Kidney capillary endothelial cell (primary cell): ENCODE measurements at places on chromosomes 13 and 19.
A peak's percentile ranks its signal among the peaks of the same experiment; 100 is the strongest.

DNA sequence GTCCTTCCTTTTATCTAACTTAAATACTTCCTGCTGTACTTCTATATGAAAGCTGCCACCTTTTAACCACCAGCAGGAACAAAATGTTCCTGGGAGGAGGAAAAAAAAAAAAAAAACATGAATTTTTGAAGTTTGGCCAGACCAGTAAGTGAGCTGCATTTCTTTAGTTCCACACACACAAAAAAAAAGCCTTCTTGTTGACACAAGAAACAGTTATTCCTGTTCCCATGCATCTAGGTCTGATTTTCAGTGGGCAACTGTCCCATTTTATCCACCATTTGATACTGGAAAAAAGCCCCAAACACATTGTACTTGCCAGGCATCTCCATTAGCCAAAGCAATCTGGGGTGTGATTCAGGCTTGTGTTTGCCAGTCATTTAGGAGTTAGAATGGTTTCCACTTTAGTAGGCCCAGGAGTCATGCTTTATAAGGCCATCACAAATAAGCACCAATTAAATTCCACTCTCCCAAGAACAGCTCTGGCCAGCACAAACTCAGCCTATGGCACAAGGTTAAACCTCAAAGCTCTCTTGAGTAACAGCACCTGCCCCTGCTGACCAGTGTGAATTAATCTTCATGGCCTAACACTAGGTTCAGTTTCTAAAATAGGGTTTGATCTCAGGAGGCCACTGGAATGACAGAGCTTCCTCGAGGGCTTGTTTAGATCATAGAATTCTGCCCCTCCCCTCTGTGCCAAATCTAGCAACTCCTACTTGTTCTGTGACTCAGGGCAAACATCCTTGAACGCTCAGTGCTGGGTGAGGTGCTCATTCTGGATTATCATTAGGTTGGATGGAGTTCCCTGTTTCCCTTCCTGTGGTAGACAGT is 67.1 kb downstream of the NUFIP1 start:
- peak; percentile 86 for DNase-seq

GRCh38 chr13:21636656-21637055 is 32.7 kb upstream of the MICU2 start:
- no peak for DNase-seq

GRCh38 chr13:45778882-45779281 is 72.7 kb downstream of the SIAH3 start:
- no peak for DNase-seq

DNA sequence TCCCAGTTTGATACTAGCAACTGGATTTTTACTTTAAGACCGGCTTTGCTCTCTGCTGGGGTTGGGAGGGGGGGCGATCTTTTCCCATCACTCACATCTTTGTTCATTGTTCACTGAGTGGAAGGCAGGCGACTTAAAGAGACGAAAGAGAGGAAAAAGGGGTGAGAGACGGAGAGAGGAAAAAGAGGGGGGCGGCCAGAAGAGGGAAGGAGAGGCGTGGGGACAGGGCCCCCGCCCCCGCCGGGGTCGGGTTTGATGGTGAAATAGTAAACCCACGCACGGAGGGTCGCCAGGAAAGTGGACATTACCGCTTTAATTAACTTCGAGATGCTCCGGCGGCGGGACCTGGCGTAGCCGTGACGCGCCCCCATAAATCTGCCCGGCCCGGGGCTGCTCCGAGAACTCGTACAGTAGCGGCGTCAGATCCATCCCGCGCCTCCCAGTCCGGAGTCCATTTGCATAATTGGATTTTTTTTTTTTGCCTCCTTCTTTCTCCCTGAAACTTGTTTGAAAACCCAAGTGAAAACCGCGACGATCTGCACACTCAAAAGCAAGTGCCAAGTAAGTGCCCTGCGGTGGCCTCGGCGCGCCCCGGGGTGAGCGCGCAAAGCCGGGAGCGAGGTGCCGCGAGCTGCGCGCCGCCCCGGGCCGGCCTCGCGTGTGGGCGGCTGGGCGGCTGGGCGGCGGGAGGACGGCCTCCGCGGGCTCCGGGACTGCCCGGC is 143.9 kb upstream of the ZNF536 start:
- DNase-seq, result no peak

DNA sequence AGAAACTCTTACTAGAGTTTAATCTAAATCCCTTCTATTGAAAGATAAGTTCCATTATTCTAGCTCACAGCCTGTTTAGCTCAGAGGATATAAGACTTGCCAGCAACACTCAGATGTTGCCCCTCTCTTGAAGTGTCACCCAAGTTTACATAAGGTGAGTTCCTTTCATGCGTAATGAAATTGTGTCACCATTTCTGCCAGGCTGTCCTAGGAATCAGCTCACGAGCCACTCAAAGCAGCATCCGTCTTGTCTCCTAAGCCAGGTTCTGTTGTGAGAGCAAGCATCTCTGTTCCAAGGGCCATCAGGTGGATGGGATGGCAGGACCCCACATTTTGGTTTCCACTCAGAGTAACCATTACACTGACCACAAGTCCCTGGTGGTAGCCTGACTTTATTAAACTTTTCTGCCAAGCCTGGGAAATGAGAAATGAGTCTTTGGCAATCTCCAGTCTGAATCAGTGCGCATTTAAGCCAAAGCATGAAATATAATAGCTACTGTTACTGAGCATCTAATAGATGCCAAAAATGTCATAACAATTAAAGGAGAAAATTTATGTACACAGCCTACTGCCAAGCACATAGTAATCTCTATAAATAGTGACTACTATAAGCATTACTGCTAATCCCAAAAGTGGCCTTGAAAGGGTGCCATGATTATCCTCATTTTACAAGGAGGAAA is 179.6 kb upstream of the MIR17HG start:
- no peak for DNase-seq

- DNase-seq, result peak; percentile 41
These were observed 19.7 kb upstream of the JUND start for GRCh38 chr19:18300930-18301717.

DNA sequence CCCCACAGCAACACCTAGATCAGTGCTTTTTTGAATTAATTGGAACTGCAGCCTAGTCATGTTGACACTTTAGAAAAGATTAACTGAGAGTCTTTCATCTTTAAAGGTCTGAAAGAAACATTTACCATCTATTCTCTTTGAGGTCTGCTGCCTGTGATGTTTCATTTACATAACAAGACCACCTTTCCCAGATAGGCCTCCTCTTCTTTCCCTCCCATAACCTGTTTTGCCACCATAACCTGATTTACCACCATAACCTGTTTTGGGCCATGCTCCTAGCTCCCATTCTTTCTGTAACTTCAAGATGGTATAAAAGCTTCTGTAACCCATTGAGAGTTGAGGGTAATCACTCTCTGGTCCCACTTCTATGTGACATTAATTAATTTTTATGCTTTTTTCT is 320.8 kb downstream of the PCDH20 start:
- no peak for DNase-seq

DNA sequence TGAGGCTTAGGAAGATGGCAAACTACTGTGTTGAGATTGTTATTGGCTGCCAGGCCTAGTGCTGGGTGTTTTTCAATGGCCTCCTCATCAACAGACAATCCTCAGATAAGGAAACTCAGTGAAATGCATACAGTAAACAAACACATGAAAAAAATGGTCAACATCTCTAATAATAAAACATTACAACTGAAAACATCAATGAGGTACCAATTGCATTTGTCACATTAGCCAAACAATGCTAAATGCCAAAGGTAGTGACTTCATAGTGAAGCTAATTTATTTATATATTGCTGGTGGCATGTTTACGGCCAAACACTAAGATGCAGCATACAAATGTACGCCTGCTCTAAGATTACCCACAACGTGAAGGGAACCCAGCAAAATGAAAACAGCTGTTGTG is 224.0 kb upstream of the UBL3 start:
- DNase-seq, result no peak

DNA sequence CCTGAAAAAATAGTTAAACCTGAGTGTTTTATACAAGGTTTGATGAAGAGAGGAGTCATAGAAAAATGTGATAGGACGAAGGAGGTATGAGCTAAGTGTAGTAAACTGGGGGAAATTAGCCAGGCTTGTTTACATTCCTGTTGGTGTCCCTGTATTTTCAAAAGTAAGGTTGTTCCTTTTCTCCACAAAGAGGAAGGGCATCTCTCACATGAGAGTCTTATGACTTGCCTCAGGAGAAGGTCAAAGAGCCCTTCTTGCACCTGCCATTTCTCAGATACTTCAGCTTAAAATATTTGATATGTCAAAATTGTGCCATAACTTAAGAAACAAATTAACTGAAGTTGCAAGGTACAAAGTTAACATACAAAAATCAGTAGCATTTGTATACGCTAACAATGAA is 3.6 kb upstream of the N4BP2L2 start:
- no peak for DNase-seq

- no peak for DNase-seq
These were observed 3.1 kb downstream of the SLITRK5 start for GRCh38 chr13:87674247-87674738.

- no peak for DNase-seq
These were observed 73.0 kb upstream of the OXGR1 start for GRCh38 chr13:97067017-97067895.

GRCh38 chr19:58338336-58338735 is 11.5 kb downstream of the ZSCAN22 start:
- DNase-seq, result no peak

DNA sequence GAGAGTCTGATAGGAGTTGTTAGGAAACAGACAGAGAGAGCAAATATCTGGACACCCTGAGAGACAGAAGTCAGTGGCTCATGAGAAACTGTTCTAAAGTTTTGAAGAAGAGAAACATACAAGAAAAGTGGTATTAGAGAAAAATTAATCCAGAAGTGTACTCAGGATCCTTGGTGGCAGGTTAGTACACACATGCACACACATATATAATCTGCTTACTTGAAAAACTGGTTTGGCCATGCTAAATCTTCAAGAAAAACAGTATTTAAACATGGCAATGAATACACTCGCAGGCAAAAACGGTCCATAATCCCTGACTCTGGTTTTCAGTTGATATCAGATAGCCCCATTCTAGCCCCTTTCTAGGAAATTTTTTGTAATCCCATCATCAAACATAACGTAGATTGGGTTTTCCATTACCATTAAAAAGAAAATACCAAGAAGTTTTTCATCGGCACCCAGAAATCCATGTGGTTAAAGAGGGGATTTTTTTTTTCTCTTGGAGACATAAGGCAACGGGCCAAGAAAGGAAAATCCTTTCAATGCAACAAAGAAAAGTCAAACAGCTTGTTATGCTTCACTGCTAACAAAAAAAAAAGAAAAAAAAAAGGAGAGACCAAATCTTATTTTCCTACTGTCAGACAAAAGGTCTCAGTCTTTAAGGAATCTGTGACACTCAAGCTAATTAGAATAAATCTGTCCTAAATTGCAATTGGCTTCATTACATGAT is 178.0 kb upstream of the MIR17HG start:
- no peak for DNase-seq

DNA sequence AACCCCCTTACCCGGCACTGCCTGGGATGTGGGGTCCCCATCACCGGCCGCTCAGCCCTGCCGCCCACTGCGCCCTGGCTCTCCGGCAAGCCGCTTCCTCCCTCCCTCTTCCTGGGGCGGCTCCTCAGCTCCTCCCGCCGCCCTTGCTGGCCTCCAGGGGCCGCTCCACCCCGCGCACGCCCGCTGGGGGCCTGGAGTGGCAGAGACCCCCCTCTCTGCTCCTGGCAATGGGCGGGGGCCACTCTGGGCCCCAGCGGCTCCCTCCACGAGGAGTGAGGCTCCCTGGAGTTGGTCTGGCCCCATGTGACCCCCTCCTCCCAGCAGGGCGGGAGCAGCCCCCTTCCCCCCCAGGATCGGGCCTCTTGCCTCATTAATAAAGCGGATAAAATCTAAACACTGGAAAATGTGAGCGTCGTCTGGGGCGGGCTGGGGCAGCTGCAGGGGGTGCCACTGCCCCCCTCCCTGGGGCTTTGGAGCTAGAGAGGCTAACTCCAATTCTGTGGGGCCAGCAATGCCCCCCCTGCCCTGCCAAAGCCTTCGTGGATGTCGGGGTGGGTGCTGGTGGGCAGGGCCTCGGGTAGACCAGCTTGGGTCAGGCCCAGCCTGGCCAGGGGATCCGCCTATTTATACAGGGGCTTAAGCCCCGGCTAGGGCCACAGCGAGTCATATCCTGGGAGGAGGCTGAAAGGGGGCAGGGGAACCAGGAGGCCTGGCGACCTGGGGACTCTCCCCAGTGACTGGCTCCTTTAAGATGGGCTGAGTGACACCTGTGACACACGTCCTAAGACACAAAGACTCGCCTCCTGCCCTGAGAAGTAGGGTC is at the start of gene PTGER1:
Gene PTGER1 (minus strand): TSS at position 104 of the 823 bp plus-strand sequence. CDS start 1,034 bp downstream, outside the sequence.
- DNase-seq, result no peak

- DNase-seq, result no peak
These were observed 1.3 kb upstream of the PAK4 start for GRCh38 chr19:39124136-39124764.

- no peak for DNase-seq
These were observed 389.3 kb downstream of the DACH1 start for GRCh38 chr13:71477735-71478134.

- DNase-seq, result no peak
These were observed 457.3 kb upstream of the MIR17HG start for GRCh38 chr13:90889906-90890834.

DNA sequence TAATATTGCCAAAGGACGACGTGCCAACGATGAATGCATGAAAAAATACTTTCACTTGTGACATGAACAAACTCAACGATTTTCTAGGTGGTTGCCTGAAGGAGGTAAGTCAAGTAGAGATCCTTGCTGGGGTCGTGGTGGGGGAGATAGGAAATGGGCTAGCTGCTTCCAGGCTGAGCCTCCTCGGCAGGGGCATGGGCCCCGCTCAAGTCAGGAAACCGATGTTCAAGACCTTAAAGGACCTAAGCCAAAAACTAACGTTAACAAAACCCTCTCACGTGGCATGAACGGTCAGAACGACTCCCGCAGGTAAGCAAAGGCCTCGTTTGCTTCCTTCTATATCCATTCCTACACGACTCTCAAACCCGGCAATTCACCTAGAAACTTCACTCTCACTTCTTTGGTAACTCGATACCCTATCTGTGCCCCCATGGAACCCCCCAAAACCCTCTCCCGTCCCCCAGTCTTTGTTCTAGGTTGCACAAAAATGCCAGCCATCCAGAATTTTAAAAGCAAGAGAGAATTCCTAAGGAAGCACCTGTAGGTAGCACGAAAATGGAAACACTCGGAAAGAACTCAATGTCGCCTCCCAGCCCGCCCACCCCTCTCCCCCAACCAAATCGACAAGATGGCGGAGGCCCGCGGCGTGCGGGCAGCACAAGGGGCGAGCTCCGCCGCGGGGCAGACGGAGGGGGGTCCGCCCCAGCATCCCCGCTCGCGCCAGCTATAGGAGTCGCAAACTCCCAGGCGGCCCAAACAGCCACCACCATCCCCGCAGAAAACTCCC is 13.6 kb downstream of the ACP4 start:
- DNase-seq, result no peak

DNA sequence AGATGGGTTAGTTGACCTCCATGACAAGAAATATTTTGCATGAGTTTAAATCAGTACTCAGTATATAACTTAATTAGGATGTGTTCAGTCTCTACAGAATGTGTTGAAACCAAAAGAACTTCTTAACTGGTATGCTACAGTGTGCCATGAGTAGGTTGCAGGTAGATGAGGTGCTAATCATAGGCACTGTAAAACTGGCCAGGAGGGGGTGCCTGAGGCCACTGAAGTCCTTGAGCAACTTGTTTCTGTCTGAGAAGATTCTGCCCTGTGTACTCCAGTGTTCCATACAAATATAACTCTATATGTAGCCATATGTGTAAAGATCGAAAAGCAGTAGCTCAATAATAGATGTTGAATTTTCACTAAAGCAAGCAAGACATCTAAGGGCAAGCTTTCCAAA is 549.2 kb upstream of the KLF12 start:
- no peak for DNase-seq

- no peak for DNase-seq
These were observed 31.5 kb downstream of the ERCC5 start for GRCh38 chr13:102877303-102877702.

- no peak for DNase-seq
These were observed 69.5 kb downstream of the KLF2 start for GRCh38 chr19:16394111-16394510.

GRCh38 chr19:2261438-2262172 is 5.4 kb upstream of the JSRP1 start:
- no peak for DNase-seq
